ENCODE measurements at places on chromosomes 13 and 19.

- DNase-seq, result no peak
These were observed 142.5 kb downstream of the DCLK1 start for GRCh38 chr13:35988648-35989081.

GRCh38 chr13:66102864-66103263 is 1127.3 kb downstream of the PCDH9 start:
- DNase-seq, result no peak

GRCh38 chr13:43196086-43196621 is 172.8 kb downstream of the DNAJC15 start:
- peak; percentile 9 for DNase-seq

DNA sequence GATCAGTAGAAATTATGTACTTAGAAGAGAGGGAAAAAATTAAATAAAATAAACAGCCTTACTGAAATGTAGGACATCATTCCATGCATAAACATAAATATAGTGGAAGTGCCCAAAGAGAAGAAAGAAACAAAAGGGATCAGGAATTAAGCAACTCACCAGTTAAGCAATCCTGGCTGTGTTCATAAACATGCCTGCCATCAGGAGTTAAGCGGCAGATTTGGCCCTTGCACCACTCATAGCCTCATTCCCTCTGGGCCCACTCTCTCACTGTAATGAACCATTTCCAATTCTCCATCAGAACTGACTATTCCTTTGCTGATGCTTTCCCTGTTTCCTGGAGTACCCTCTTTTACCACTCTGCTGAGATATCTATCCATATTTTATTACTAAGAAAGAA is 281.4 kb downstream of the LHFPL6 start:
- no peak for DNase-seq

- no peak for DNase-seq
These were observed 138.7 kb downstream of the KDM4B start for GRCh38 chr19:5107432-5108122.

DNA sequence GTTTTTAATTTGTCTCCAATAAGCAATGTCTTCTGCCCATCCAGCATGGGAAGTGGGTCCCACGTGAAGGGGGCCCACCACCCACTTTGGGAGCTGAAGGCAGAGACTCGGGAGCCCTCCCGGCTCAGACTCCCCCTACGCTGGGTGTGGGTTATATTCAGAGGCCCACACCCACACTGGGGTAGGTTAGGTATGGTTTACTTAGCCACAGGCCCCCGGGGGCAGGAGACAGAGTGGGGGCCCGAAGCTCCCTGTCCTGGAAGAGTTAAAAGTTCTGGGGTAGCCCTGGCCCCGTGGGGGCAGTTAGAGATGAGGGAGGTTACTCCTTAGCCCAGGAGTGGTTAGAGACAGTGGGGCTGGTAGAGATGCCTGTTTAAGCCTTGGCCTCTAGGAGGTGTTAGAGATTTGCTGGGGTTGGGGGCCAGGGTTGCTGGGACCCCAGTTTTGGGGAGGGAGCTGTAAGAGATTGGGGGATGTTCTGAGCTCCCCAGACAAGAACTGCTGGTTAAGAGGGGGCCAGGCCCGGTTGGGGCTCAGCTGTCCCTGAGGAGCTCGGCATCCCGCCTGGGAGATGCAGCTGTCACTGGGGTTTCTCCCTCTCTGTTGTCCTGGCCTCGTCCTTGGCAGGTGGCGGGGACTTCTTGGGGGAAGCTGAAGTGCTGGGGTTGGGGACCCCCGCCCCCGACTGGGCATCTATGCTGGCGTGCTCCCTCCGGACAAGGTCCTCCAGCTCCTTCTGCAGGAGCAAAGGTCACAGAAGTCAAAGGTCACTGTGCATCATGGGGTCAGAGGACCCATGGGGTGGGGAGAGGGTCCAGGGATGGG is 712 bp upstream of the RINL start:
- no peak for DNase-seq

GRCh38 chr19:18894254-18895037 is 1.5 kb downstream of the CERS1 start:
- DNase-seq, result peak; percentile 95

DNA sequence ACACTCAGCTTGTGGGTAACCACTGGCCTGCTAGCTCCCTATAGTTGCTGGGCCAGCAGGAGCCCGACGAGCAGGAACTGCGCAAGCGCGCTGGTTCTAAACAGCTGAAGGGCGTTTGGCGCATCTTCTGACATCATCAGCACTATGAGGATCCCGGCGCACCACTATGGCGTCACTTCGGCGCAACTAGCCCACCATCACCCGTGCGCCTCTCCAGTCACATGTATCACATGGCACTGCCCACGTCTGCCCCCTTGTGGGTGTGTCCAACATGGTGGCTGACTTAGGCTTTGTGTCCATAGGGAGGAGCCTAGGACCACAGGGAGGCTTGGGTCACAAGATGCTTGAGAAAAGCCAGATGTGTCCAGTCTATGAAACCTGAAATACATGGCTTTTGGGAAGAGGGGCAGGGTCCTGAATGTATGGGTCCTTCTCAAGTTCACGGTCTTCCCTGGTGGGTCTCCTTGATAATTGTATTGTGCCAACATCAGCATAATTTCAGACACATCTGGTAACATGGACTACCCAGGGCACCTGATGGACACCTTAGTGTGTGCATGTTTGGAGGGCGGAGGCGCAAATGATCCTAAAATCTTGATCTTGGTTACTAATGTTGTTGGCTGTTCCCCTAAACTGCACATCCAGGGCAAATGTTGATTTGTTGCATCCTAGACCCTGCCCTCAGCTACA is 18.0 kb downstream of the KLK4 start:
- DNase-seq, result no peak

- DNase-seq, result no peak
These were observed 25.6 kb upstream of the NDFIP2 start for GRCh38 chr13:79455331-79455730.

DNA sequence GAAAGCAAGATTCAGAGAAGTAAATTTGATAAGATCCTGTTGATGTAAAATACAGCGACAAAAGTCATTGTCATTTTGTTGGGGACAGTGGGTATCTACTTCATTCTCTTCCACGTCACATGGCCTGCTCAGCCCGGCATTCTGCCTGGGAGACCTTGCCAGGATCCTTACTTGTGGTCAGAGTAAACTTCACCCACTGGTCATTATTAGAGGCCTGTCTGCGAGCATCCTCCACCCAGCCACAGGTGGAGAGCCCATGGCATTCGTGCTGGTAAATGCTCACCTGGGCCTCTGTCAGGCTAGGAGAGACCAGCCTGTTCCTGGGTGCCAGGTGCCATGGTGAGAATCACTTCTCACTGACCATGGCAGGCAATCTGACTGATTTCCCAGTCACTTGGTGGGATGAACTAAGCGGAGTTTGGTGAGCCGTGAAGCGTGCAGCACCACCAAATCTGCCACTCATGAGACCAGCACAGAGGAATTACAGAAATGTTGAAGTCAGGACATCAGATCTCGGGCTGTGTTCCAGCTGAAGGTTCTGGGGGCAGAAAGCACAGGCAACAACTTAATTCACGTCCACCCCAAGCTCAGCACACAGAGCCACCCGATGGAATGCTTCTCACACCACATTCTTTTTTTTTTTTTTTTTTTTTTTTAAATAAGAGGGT is 107.0 kb downstream of the SIPA1L3 start:
- DNase-seq, result no peak

- DNase-seq, result no peak
These were observed 16.2 kb downstream of the RB1 start for GRCh38 chr13:48319531-48320398.

GRCh38 chr13:95304453-95304852 is 3.2 kb upstream of the ABCC4 start:
- DNase-seq, result no peak

GRCh38 chr19:39906820-39907611 is 27.4 kb downstream of the FCGBP start:
- no peak for DNase-seq

DNA sequence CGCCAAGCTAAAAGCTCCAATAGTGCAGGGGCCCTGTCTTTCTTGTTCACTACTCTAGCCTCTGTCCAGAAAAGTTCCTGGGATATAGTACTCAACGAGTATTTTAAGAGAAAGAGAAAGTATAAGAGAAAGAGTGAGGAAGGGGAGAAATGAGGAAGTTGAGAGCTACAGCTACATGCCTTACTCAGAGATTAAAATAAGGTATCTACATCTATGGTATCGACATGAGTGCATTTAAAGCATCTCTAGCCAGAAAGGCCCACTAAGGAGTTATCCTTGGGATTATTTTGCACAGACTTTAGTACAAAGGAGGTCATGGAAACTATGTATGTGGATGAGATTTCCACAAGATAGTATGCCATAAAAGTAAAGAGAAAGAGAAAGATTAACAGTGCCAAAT is 28.5 kb downstream of the MYCBP2 start:
- no peak for DNase-seq

GRCh38 chr19:55640043-55640576 is 692 bp upstream of the ZNF580 start:
- DNase-seq, result no peak

DNA sequence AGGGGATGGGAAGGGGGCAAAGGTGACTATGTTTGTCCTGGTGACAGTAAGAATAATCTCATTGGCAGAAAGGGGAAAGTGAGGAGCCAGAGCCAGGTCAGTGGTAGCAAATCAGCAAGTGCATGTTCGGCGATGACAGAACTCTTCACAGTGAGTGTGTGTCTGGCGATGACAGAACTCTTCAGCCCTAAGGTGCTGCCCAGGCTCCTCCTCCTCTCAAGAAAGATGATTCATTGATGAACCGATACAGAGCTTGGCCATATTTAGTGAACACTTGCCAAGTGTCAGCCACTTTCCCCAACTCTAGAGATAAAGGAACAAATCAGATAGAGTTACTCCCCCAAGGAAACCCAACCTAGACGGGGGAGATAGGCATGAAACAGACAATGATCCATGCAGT is 199.3 kb upstream of the UBL3 start:
- no peak for DNase-seq

DNA sequence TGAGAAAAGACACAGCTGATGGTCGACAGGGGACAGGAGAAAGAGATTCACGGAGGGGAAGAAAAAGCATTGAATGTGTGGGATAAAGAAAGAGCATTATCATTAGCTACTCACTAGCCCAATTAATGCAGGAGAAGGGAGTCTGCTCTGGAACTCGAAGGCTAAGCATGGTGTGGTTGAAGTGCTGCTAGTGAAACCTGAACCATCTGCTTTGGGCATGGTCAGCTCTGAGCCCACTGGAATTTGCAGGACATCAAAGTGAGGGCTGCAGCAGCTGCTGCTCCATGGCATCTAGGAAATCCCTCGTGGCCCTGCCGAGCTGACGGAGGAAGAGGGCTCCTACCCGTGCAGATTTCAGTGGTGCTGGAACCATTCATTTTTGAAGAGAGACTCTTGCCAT is 320.3 kb downstream of the ATP8A2 start:
- no peak for DNase-seq

- no peak for DNase-seq
These were observed 177.0 kb downstream of the ZNF536 start for GRCh38 chr19:30549151-30549550.

DNA sequence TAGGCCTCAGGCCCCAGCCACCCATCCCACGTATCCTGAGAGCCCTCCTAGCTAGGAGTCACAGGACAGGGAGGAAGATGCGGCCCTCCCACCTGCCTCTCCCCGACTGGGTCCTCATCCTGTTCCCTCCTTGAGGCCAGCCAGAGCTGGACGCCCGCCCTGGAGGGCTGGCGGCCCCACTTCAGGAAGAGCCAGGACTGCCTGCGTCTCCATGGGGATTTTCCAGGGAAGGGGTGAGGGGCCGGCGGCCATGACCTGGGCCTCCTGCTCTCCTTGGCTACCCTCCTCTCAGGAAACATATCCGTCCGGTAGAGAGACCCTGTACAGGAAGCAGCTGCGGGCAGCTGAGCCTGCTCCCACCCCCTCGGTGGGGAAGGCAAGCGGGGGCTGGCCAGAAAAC is 11.3 kb upstream of the PRKD2 start:
- DNase-seq, result no peak

GRCh38 chr13:97211300-97211699 is 10.8 kb upstream of the MBNL2 start:
- no peak for DNase-seq

GRCh38 chr19:44757735-44758505 is 9.4 kb downstream of the BCL3 start:
- DNase-seq, result peak; percentile 12

- no peak for DNase-seq
These were observed 12.7 kb downstream of the NPAS1 start for GRCh38 chr19:47032171-47032811.

- no peak for DNase-seq
These were observed at the start of gene FCHO1 for GRCh38 chr19:17751103-17751911. Gene FCHO1 (plus strand): TSS chr19:17751477. CDS start chr19:17755165, 3,688 bp downstream.

DNA sequence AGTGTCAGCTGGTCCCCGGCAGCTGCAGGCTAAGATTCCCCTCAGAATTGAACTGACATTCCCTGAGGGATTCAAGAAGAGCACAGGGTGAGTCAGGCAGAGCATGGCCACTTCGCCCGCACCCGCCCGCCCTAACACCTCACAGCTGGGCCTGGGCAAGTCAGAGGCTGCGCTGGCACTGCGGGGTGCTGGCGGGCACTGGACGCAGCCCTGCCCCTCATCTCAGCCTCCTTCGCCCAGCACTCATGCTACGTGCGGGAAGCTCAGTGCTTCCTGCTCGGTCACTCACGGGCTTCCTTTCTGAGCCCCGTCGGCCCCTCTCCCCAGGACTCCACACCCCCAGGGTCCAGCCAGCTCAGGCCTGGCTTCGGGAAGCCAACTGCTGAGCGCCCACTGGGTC is 56.9 kb downstream of the MLLT1 start:
- no peak for DNase-seq

GRCh38 chr19:33416307-33417215 is 43.1 kb downstream of the CEBPG start:
- DNase-seq, result peak; percentile 44

DNA sequence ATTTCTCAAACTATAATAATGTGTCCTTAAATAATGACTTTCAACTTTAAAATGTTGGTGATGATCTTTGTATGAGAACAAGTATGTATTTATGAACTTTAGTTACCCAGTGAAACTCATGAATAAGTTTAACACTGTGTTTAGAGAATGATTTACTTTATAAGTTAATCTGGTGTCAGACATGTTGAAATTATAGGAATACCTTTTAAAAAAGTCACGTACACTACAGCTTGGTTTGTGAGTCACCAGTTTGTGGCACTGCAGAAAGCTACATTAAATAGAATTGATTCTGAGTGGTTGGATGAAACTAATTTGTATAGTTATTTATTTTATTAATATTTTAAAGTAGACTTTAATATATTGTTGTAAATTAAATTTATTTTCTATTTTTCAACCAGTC is 1366.2 kb upstream of the PCDH20 start:
- no peak for DNase-seq

DNA sequence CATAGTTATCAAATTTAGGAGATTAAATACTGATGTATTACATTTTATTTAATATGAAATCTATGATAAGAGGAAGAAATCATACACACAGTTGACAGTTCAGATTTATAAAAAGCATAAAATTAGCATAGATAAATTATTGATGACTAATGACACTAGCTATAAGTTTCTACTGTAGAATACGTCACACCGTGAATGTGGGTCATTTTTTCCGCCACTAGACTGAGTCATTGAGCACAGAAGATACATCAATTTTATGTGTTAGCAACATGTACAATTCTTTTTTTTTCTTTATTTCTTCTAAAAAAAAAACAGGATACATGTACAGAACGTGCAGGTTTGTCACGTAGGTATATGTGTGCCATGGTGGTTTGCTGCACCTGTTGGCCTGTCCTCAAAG is 22.2 kb downstream of the AP2S1 start:
- DNase-seq, result no peak
